Osteocyte (in vitro differentiated cells): ENCODE measurements at places on chromosomes 12 and 14.

DNA sequence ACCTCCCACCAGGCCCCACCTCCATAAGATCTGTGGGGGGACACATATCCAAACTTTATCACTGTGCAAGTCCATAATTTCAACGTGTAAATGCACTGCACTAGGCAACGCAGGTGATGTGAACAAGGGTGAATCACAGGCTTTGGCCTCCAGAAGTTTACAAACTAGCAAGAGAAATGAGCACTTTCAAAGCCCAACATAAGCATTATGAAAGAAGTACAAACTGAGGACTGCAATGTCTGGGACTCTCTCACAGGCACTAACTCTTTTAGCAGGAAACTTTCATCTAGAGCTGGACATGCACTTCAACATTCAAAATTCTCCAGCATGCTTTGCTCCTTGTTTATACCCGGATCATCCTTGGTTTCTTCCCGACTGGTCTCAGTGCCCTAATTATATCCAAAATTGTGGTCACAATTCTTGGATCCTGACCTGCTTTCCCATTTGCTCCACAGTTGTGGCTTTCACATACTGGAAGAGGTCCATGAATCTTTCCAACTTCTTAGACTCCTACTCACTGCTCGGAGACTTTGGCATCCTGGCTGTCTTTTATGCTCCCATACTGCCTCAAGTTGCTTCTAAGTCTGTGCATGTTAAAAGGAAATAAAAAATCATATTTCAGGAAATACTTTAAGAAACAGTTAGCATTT lies 44.9 kb upstream of the STRAP start:
- no peak for DNase-seq

GRCh38 chr12:95857799-95858198 lies 953 bp upstream of the SNRPF start:
- no peak for DNase-seq

GRCh38 chr14:23763394-23763793 lies 127.2 kb downstream of the DHRS2 start:
- DNase-seq, result no peak

- no peak for DNase-seq
Measured at GRCh38 chr12:713281-713875, 39.0 kb upstream of the WNK1 start.

- no peak for DNase-seq
Measured at GRCh38 chr12:13164921-13165616, 31.5 kb upstream of the EMP1 start.

GRCh38 chr14:93987815-93988476 lies 9.2 kb upstream of the CCDC197 start:
- no peak for DNase-seq

- no peak for DNase-seq
Measured at GRCh38 chr14:95313707-95314106, 6.0 kb downstream of the CLMN start.

- DNase-seq, result no peak
Measured at GRCh38 chr12:114744691-114745090, 60.7 kb upstream of the TBX3 start.

GRCh38 chr12:125688881-125689280 lies 623.6 kb downstream of the AACS start:
- peak; percentile 60 for DNase-seq

DNA sequence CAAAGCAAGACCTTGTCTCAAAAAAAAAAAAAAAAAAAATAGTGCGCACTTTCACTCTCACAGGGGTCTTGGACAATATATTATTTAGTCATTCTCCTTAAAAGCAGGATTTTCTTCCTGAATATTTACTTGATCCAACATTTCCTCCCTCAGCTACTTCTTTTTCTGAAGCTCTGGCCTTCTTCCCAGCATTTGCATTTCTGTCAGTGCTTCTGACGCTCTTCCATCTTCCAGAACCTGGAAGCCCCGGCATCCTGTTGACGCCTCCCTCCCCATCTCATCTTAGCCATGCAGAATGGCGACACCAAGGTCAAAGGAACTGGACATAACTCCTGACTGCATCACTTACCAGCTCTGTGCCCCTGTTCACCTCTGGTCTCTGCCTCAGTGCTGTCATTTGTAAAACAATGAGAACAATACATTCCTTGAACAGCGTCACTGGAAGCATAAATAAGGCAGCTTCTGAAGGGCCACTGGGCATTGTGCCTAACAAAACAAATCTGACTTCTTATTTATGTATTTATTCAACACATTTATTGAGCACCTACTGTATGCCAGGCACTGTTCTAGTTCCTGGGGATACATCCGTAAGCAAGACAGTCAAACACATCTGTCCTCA lies 90.9 kb upstream of the MDM1 start:
- DNase-seq, result no peak

- DNase-seq, result no peak
Measured at GRCh38 chr12:101637936-101638335, 43.2 kb downstream of the MYBPC1 start.

GRCh38 chr12:30805959-30806358 lies 51.2 kb upstream of the CAPRIN2 start:
- DNase-seq, result no peak

DNA sequence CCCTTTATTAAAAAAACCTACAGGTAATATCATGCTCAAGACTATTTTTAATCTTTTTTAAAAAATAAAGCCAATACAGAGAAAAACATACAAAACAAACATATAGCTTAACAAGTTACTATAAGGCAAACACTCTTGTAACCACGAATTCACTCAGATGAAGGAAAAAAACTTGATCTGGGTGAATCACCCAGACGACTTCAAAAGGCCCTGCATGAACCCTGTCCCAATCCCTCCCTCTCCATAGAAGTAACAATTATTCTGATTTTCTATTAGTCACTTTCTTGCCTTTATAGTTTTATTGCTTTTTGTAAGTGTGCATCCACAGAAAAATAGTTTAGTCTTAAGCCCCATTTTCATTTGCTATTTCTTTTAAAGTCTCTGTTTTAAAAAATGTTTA lies 72.6 kb downstream of the LRP6 start:
- no peak for DNase-seq

DNA sequence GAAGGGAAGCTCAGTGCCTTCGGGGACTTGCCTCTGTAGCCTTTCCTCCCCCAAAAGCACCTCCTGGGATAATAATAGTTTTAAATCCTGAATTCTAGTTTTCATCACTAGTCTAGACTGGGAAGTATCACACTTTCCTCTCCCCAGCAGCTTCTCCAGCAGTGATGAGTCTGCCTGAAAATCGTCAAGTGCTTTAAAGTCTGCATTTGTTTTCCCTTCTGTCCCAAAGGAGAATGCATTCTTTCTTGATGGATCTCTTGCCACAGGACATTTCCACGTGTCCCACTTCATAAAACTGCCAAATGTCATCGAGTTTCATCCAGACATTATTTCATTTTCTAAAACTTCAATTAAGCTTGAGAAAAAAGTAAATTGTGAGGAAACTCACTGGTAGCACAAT lies 15.0 kb downstream of the CSRP2 start:
- no peak for DNase-seq

GRCh38 chr12:44875954-44876543 lies at the start of gene NELL2:
Gene NELL2 (minus strand): TSS chr12:44876315. CDS start chr12:44875869, 446 bp downstream.
- DNase-seq, result no peak

- no peak for DNase-seq
Measured at GRCh38 chr14:58107041-58107440, 45.0 kb downstream of the ARMH4 start.

DNA sequence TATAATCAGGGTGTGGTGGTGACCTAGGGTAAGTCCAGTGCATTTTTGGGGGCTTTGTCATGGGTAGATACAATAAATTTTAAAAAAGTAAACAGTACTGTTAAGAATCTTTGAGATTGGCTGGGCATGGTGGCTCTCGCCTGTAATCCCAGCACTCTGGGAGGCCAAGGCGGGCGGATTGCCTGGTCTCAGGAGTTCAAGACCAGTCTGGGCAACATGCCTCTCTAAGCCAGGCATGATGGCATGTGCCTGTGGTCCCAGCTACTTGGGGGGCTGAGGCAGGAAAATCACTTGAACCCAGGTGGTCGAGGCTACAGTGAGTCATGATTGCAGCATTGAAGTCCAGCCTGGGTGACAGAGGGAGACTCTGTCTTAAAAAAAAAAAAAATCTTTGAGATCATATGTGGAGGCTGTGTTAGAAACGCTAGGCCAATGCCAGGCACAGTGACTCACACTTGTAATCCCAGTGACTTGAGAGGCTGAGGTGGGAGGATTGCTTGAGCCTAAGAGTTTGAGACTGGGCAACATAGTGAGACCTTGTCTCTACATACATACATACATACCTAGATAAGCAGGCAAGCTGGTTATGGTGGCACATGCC lies 67.7 kb downstream of the PRKCH start:
- DNase-seq, result no peak

- no peak for DNase-seq
Measured at GRCh38 chr12:88865537-88865936, 285.3 kb upstream of the KITLG start.

GRCh38 chr12:22282283-22282682 lies 52.2 kb downstream of the ST8SIA1 start:
- DNase-seq, result no peak

DNA sequence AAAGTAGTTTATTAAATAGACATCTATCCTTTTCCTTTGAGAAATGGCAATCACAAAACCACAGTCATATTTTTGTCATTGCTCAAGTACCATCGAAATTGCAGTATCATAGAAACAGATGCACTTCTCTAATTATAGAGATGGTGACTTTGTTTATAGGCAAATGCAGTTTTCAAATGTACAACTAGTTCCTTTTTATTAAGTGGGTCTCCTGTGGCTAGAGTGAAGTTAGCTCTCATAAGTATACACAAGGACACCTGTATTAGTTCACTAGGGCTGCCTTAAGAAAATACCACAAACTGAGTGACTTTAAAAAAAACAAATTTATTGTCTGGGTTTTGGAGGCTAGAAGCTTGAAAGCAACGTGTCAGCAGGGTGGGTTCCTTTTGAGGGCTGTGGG lies 62.8 kb downstream of the OTOGL start:
- no peak for DNase-seq

DNA sequence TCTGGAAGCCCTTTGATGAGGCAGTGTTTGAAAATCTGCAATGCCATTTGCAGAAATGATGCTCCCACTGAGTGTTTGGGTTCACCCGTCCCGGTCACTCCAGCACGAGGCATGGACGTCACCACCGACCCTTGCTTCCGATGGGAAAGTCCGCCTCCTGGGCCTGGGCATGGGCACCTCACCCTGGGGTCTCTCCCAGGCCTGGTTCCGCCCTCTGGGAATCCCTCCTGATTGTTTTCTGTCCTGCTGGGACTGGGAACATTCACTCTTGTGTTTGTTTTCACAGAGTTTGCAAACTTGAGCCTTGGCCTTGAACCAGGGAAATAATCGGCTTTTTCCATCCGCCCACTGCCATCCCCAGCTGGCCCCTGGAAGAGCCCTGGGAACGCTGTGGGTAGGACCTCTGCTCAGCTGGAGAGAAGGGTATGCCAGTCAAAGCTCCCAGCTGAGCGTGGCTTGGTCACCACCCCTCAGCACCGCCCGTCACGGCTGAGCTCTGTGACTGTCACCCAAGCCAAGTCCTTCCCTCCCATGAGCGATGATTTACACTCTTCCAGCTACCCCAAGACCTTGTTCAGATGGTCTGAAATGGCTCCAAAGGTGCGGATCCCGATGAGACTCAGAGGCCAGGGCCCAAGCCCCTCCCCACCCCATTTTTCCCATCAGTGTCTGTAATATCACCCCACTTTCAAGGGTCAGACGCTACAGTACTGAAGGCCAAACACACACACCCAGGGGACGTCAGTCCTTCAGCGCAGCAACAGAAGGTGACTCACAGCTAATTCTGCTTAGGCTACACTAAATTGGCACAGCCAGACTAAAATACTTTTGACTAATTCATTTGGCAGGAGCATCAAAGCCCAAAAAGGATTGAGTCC lies 34.1 kb upstream of the FZD10 start:
- DNase-seq, result no peak

- no peak for DNase-seq
Measured at GRCh38 chr14:93045211-93045674, 70.5 kb downstream of the ITPK1 start.

- no peak for DNase-seq
Measured at GRCh38 chr14:103104654-103105452, 10.3 kb downstream of the EXOC3L4 start.
